ENCODE measurements at places on chromosomes 12 and 14.

DNA sequence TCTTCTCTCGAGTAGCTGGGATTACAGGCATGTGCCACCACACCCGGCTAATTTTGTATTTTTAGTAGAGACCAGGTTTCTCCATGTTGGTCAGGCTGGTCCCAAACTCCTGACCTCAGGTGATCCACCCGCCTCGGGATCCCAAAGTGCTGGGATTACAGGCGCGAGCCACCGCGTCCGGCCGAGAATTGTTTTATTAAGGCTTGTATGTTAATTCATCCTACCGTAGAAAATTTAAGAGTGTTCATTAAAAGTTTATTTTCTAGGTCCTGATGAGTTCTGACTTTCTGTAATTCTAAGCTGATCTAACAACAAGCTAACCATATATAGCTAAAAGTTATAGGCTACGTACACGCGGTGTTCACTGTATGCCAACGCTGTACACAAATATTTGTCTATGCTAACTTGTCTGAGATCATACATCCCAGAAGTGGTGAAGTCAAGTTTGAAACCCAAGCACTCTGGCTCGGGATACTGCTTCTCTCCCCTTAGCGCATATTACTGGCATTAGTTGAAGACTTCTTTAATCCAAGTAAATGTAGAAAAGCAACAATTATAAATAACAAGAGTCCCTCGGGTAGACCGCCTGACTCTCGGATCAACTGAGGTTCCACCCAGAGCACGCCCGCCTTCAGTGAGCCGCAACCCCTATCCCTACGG, 570 bp upstream of the MRPS35 start:
- DNase-seq, result peak; percentile 20

GRCh38 chr12:24742378-24742777, 206.5 kb downstream of the BCAT1 start:
- DNase-seq, result peak; percentile 44

- DNase-seq, result no peak
Observed at GRCh38 chr14:89566180-89566579, 149.1 kb upstream of the FOXN3 start.

- DNase-seq, result no peak
Observed at GRCh38 chr14:98018628-98019027, 1221.4 kb downstream of the VRK1 start.

DNA sequence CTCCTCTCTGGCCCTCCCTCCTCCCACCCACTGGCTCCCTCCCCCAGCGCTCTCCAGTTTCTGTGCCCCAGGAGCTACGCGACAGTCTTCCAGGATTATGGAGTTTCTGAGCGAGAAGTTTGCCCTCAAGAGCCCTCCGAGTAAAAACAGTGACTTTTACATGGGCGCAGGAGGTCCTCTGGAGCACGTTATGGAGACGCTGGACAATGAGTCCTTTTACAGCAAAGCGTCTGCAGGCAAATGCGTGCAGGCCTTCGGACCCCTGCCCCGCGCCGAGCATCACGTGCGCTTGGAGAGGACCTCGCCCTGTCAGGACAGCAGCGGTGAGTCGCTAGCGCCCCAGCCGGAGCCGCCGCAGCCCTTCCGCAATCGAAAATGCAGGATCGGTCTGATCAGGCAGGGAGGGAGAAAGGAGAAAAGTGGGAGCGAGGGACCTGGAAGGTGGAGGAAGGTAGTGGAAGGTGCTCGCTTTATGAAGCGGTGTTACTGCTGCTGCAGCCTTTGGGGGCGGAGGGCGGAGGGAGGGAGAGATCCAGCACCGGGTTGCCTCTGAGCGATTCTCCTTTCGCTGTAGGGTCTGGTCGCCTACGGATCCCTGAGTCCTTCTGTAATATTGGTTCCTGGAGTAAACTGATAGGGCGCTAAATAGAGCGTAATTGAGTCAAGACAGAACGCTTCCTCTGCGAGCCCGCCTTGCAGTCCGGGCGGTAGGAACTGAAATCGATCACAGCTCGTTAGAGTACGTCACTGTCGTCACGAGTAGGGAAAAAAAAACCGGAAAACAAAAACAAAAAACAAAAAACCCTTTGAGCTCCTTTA, at the start of gene ALX1:
TSS of gene ALX1 (plus strand) at position 56 of the 819 bp plus-strand sequence. CDS start at position 98, 42 bp downstream.
- DNase-seq, result no peak
